ENCODE measurements at places on chromosomes 5 and 9.

GRCh38 chr9:114233491-114234185 is 78.3 kb downstream of the COL27A1 start:
- DNase-seq, result no peak

- no peak for DNase-seq
Measured at GRCh38 chr9:2729003-2729402, 11.7 kb downstream of the KCNV2 start.

- no peak for DNase-seq
Measured at GRCh38 chr9:109886041-109886440, 106.0 kb downstream of the PALM2AKAP2 start.

DNA sequence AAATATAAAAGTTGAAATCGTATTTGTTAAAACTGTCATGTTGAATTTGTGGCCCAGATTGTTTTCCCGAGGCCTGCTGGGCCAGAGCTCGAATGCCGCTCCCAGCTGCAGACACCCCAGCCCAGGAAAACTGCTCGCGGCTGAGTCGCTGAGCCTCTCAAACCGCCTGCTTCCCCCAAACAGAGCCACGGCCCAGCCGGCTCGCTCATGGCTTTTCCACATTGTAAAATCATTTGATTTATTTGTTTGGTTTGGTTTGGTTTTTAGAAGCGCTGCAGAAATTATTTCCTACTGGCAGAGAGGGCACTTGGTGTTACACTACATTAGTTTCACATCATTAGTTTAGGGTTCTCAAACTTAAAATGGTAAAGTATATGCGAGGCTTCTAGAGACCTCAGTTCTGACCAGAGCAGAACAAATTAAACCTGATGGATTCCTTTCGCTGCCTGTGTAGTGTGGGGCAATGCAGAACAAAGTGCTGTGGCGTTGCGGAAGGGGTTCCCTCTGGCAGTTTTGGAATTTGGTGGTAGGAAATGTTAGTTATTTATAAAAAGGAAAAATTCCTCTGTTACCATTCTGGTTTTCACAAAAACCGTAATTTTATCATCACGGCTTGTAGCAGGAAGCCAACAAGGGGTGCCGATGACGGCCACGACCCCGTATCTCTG is 156.5 kb upstream of the PITX1 start:
- DNase-seq, result no peak

GRCh38 chr9:97462914-97463313 is 38.6 kb upstream of the TMOD1 start:
- no peak for DNase-seq

- DNase-seq, result peak; percentile 33
Measured at GRCh38 chr5:87120518-87121303, 147.0 kb upstream of the RASA1 start.

All from hematopoietic multipotent progenitor cell (in vitro differentiated cells).